ENCODE measurements at places on chromosomes 6 and 20.
A peak's percentile ranks its signal among the peaks of the same experiment; 100 is the strongest.

GRCh38 chr20:45813006-45813340 is 529 bp downstream of the UBE2C start:
- DNase-seq: no peak

DNA sequence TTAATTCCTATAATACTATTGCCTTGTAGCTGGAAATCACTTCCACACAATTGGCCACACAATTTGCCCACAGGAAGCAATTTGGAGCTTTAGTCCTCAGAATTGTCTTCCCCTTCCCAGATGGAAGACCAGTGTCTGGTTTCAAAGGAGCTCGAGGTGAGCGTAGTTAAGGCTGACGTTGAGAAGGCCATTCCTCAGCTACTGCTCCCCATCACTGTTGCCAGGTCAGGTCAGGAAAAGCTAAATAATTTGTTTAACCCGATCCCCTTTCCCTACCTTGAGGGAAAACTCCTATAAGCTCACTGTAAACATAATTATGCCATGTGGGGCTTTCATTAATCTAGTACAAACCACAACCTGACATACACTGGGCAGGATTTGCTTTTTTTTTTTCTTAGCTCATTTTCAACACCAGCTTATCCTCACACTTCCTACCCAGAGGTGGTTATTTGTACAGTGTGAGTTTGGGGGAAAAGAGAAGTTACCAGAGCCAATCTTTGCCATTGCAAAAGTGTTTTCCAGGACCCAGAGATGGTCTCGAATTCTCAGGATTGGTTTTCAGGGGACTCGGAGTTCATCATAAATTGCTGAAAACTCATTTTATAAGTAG is 242.7 kb downstream of the CLIC5 start:
- no peak for DNase-seq

DNA sequence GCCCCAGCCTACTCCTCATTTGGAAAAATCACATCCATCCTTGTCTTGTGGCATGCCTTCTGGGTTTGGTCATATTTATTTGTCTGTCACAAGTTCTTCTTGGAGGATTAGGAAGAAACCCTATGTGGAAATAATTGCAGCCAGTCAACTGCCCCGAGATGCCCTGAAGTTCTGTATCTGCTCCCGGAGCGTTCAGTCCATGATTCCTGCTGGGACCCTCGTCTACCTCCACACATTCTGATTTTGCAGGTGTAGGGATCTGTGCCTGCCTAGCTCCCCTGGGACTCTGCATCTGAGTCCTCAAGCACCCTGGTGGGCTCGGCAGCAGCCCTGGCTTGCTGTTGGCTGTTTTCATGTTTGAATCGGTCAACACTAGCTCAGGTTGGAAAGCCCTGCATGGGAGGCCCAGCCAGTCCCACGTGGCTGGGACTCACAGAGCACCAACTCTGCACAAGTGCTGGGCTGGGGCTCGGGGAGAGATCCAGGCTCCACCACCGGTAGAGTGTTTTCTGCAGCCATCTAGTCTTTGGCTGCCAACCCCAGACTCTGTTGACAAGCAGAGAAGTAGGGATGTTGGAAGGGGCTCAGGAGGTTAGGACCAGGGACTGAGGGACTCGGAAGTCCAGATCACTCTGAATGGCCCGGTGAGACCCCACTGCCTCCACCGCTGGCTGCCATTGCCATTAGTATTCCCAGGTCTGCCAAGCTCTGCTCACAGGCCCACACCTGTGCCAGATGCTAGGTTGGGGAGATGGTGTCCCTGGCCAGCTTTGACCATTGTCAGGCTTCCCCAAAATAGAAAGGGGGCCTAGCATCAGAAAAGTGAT is 183.5 kb upstream of the CST7 start:
- DNase-seq: no peak

DNA sequence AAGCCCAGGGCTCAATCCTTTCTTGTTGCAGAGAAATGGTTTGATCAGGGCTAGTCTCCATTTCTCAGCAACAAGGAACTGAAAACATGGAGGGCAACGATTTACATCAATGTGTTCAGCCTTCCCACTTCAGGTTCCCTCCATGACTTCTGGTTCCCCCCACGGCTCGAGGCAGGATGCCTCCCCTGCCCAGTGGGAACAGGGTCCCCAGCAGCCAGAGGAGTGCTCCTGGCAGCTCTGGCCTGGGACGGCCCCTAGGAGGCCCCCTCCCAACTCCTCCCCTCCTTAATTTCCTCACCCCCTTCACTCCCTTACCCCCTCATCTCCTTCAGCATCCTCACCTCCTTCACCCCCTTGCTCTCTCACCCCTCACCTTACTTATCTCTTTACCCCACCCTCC is 283.8 kb downstream of the CDC5L start:
- DNase-seq: no peak

DNA sequence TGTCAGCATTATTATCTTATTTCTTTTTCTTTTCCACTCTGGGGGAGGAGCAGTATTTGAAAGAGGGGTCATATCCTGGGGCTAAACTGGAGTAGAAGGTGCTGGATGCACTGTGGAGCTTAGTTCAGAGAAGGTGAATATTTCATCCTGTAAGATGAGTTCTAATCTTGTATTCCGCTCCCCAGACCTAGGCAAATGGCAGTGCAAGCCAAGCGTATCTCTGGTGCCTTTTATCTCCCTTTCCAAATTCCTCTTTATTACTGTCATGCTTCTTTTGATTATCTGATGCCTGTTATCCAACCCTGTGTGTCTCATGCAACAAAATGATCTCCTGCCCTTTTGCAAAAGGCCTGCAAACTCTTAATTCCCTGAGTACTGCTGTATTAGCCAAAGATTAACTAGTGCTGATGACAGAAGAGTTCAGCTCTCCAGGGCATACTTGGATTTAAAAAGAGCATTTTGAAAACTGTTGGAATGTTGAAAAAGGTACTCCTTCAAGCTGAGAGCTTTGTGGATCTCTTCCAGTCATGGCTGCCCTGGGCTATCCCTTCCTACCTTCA is 138.0 kb downstream of the CARMIL1 start:
- DNase-seq: no peak

DNA sequence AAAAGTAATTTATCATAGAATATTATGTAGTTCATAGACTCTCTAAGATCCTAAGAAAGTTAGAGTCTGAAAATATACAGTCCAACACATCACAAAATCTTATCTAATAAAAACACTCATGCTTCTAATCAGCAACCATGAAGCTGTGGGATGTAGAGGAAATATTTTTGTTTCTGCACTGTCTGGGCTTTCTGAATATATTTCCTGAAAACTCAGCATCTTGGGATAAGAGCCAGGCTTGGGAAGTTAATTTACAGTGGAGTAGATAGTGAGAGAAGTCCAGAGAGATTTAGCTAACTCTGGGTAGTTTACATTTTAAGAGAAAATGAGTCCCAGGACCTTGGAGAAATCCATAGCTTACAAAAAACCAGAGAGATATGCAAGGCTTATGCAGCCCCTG is 150.4 kb upstream of the BMP5 start:
- peak; percentile 66 for DNase-seq

DNA sequence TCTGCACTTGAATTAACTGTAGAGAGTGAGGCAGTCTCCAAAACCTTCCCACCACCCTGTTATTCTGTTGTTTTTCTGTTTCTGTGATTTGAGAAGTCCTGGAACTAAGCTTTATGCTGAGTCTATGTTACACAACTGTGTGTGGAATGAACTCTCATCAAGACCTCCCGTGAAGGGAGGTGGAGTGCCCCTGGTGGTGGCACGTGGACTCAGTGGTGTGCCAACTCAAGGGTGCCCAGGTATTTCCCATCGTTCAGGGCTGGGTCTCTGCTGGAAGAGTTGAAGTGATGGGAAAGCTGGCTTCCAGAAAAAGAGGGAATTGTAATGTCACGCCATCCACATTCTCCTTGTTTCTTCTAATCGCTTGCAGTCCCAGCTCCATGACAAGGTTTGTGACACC is 374.2 kb downstream of the SMOC2 start:
- no peak for DNase-seq

GRCh38 chr20:45038745-45039474 is 62.0 kb downstream of the KCNS1 start:
- DNase-seq: no peak

GRCh38 chr20:4295226-4295625 is 279.9 kb upstream of the RNF24 start:
- DNase-seq: no peak

- no peak for DNase-seq
Measured at GRCh38 chr6:135567375-135568083, 70.0 kb upstream of the AHI1 start.

GRCh38 chr6:36387440-36388303 is at the start of gene ETV7:
ETV7 (minus strand) TSS chr6:36387669; CDS start chr6:36387541, 128 bp downstream.
- DNase-seq: peak; percentile 20

DNA sequence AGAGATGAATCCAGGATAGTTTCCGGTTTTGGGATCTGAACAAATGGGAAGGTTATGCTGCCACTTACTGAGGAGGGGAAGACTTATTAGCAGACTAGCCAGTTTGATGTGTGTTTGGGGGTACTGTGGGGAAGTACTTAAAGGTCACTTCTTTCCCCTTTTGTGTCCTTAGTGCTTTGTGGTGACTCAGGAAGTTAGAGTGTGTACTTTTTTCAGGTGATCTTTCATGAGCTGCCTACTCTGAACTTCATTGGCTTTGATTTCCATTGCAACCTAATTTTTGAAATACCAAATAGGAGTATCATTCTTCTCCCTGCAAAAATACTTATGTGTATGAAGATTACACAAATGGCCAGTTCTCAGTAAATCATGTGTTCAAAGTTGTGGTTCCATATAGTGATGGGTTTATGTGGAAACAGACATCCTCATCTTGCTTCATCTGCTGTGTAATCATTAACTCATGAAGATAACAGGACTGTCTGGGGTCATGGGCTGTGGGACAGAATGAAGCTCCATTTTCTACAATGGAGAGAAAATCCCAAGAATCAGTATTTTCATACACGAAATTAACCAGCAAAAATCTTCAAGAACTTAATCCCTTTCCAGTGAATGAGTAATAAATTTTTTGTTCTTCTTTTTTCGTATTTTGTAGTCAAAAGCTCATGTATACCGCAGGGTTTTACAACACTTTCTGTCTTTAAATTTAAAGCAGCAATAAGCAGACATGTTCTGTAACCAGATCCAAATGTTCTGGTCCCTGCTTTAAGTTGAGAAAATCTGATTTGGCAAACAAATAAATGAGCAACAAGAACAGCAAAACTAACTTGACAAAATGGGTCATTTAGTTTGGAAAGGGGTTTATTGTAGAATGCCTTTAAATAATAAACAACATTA is 272.2 kb upstream of the FLRT3 start:
- DNase-seq: no peak

DNA sequence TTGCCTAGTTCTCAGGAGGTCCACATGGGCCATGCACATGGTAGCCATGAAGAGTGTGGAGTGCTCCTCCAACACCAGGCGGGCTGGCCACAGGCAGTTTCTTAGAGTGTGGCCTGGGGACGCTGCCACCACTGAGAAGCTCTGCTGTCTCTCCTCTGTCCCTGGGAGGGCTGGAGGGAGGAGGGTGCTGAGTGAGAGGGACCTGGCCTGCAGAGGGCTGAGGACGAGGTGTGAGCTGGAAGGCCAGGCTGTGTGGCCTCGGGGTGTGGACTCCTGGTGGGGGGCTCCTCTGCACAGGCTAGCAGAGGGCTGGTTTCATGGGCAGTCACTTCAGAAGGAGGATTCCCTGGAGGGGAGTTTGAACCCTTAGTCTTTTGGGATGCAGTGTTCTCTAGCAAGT is 39.7 kb downstream of the SYNJ2 start:
- no peak for DNase-seq

- DNase-seq: no peak
Measured at GRCh38 chr6:158011478-158011920, 29.8 kb downstream of the SYNJ2 start.

GRCh38 chr20:41072915-41073314 is 44.3 kb downstream of the TOP1 start:
- DNase-seq: peak; percentile 9

DNA sequence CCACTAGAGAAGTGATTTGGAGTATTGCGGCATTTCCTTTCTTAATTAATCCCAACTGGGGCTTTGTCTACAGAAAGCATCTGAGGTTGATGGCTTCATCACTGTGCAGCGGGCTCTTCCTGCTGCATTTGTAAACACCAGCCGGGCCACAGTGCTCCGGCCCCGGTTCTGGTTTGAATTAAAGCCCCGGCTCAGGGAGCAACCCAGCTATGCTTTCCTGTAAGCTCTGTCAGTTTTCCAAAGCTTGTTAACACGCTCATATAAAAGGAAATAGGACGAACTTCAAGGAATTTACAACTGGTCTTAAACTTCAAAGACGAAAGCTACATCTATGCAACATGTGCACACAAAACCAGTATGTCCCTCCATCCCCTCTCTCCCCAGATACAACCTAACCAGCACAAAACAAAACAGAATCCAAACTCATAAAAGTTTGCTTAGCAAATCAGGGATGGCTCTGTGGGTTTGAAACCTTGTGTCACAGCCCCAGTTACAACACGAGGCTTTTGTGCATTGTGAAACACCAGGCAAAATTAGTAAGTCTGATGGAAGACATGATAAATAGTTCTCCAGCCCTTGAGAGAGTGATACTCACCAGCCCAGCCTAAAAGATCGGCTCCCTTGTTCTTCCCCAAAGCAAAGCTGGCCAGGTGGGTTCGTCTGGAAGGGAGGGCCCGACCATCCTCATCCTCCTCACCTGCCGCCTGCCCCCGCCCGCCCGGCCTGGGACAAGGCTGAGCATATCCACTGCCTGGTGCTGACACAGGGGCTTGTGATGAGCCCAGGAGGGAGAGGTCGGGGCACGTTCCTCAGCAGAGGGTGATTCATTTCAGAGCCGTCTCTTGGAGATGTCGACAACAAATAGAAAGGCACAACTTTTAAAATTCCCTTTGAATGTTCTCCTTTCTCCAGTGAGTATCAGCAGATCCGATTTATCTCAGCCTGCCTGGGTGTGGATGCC is 197.9 kb downstream of the TFAP2C start:
- DNase-seq: peak; percentile 76

GRCh38 chr6:104884867-104885517 is 25.3 kb upstream of the HACE1 start:
- no peak for DNase-seq

DNA sequence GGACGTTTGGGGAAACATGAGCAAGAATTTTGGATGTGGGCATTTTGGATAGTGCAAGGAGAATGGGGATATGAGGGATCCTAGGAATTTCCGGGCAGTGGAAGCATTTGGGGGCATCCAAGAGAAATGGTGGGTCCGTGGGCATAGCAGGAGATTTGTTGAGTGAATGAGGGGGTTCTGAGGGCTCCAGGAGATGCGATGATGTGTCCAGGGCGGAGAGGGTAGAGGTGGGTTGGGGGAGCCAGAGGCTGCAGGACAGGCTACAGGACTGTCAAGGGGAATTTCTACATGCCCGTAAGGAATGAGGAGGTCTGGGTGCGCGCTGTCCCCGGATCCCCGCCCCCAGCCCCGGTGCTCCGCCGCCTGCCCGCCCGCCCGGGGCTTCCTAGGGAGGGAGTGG is 364 bp downstream of the FRS3 start:
- DNase-seq: no peak

Data from fibroblast of skin of right biceps (primary cell).